ENCODE measurements at places on chromosomes 3 and 15. TPM values are rescaled to one million over a fixed set of nuclear protein-coding genes. Genes with fewer than 3 reads are reported as not detected.

CCRL2 gene
- total RNA-seq: 3.3 TPM

CYP8B1 gene
- 0.04 TPM for total RNA-seq

THBS1 gene
- 2.0 TPM for total RNA-seq

PTPRG gene
- total RNA-seq: 0.16 TPM

MCTP2 gene
- total RNA-seq: 0.07 TPM

TRH gene
- not detected for total RNA-seq

TRPC1 gene
- total RNA-seq: 4.2 TPM

SLC28A1 gene
- total RNA-seq: not detected

TMEM212 gene
- total RNA-seq: not detected

SEMA3B gene
- total RNA-seq: 2.2 TPM

CCR1 gene
- not detected for total RNA-seq

GP9 gene
- total RNA-seq: not detected

SNTN gene
- total RNA-seq: not detected

DNA sequence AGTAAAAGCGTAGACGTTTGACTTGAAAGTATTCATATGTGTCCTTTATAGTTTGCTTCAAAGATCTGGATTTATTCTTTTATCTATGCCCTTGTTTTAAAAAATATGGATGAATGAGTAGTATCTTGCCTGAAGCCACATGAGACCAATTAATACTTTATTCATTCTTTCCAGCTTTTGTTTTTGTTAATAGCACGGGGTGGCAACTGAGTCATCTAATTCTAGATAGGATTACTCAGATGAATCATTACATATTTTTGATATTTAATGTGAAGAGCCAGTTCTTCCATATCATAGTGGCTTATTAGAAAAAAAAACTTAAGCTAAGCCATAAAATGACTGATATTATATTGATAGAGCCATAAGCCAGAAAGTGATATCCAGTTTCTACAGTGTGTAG is 121.9 kb downstream of the BBX start:
- no peaks in the 10 kb centered on the region for H3K4me1 ChIP-seq
- no peak for DNase-seq
- H3K36me3 ChIP-seq: no peaks in the 10 kb centered on the region
- H3K4me3 ChIP-seq: no peak overlapping the region

GRCh38 chr3:164465172-164465571 is 613.1 kb downstream of the SI start:
- no peak for DNase-seq
- H3K27me3 ChIP-seq: no peaks in the 10 kb centered on the region
- H3K27ac ChIP-seq: no peak overlapping the region
- no peak overlapping the region for H3K4me3 ChIP-seq
- no peaks in the 10 kb centered on the region for H3K36me3 ChIP-seq
- H3K4me1 ChIP-seq: no peaks in the 10 kb centered on the region

DNA sequence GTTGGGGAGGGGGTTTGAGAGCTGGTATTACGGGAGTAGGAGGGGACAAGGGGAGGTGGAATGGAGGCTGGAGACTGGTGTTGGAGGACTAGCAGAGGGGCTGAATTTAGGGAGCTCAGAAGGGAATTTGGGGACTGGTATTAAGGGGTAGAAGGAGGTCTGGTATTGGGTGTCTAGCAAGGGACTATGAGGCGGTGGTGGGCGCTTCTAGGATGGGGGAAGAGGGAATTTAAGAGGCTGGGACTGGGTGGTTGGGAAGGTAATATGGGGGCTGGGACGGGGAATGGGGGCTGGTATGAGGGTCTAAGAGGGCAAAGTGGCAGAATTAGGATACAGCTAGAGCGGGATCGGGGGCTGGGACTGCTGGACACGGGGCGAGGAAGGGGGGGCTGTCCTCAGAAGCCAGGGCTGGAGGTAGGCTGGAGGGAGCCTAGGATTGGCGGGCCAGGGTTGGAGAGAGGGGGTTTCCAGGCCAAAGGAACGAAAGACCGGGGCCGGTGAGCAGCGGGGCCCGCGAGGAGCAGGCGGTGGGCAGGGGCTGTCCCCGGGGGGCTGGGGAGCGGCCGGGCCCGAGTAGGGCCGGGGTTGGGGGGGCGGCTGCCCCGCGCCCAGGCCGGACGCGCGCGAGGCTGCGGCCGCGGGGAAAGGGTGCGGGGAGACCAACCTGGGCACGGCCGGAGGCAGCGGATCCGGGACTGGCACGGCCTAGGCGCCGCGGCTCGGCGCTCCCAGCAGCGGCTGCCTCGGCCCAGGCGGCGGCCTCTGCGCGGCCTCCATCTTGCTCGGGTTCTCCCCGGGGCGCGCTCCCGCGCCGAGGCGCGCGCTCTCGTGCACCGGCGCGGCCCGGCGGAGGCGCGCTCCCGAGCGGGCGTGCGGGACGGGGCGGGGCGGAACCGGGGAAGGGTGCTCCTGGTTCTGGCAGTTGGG is at the start of gene LHFPL4:
LHFPL4 (minus strand) TSS at position 802 of the 927 bp plus-strand sequence. CDS start 1,143 bp downstream, outside the sequence.
- H3K36me3 ChIP-seq: no peaks in the 10 kb centered on the region
- peaks cover under 1% of the 10 kb centered on the region for H3K27me3 ChIP-seq
- no peaks in the 10 kb centered on the region for H3K4me1 ChIP-seq
- DNase-seq: no peak

DNA sequence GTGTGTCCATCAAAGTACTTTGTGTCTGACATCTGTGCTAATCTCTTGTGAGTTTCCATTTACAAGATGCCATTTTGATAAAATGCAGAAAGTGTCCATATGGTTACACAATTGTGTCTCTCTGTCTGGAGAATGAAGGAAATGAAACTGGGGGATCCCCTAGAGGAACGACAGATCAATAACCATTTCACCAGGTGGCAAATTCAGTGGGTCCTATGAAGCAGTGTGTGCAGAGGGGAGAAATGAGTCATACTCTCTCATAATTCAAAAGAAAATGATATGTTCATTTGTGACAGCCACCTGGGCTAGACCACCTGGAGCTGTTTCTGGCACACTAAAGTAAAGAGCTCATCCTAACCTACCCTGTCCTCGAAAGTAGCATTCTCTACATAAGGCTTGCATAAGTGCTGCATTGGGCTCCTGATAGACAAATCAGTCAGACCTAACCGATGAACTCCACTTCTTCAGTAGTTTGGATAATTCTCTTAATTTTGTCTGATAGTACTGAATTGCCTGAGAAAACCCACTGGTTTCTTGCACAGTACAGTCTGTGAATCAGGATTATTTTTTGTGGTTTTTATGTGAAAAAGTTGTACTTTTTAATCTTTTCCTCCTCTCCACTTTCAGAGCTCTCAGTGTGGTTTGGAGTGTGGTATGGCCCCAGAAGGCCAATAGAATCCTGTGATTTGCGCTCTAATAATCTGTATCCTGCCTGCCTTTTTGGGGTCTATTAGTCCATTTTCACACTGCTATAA is 10.3 kb upstream of the CD47 start:
- no peak overlapping the region for H3K4me3 ChIP-seq
- peaks cover 89% of the 10 kb centered on the region for H3K4me1 ChIP-seq
- no peaks in the 10 kb centered on the region for H3K36me3 ChIP-seq
- no peak for DNase-seq
- H3K27ac ChIP-seq: no peak overlapping the region
- no peaks in the 10 kb centered on the region for H3K27me3 ChIP-seq

DNA sequence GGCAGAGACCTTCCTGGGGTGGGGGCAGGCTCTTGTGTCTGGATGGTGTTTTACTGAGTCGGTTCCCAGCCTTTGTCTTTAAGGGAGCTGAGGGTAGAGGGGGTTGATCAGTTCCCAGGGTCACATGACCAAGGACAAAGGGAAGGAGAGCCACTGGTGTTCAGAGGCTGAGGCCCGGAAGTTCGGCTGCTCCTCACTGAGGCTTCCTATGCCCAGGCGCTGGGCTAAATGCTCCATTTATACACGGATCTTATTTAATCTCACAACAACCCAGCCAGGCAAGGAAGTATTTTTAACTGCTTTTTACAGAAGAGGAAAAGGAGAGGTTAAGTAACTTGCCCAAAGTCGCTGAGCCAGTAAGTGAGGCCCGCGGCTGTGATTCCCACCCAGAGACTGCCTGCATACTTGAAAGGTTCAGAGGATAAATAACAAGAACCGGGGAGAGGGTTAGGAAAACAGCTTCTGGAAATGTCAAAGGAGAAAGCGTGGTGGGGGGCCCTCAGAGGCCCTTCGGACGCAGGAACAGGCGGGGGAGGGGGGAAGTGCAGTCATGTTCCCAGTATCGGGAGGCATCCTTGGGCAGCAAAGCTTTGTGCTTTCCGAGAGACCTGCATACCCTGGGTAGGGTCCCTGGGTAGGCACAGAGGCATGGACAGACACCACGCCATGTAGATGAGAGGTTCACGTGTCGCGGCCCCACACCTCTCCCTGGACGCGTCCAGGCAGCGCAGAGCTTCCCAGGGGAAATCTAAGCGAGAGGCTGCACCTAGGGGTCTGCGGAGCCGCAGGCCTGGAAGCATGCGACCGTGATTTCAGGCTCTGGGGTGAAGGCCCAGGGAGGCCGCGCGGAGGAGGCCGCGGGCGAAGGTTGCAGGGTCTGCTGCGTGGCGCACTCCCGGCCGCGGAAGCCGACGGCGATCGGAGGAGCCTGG is 21.3 kb downstream of the EPHB3 start:
- no peaks in the 10 kb centered on the region for H3K36me3 ChIP-seq
- DNase-seq: no peak
- no peak overlapping the region for H3K27ac ChIP-seq
- no peak overlapping the region for H3K4me3 ChIP-seq
- peaks cover 90% of the 10 kb centered on the region for H3K27me3 ChIP-seq

DNA sequence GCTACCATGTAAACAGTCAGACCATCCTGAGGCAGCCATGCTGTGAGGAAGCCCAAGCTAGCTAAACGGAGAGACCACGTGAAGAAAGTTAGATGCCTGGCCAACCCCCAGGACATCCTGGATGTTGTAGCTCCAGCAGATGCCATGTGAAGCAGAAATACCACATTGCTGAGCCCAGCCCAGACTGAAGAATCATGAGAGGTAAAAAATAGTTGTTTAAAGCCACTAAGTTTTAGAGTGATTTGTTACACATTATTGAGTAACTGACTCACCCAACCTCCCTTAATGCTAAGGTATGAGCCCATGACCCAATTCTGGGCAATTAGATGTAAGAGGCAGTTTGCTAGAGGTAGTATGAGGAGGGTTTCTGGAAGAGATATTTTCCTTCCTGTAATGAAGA is 200.5 kb downstream of the THRB start:
- no peak overlapping the region for H3K27ac ChIP-seq
- H3K4me3 ChIP-seq: no peak overlapping the region
- H3K27me3 ChIP-seq: no peaks in the 10 kb centered on the region
- DNase-seq: no peak
- H3K4me1 ChIP-seq: no peaks in the 10 kb centered on the region

GRCh38 chr3:56197259-56197965 is 270.9 kb downstream of the ERC2 start:
- H3K4me1 ChIP-seq: no peaks in the 10 kb centered on the region
- DNase-seq: no peak
- H3K27me3 ChIP-seq: no peaks in the 10 kb centered on the region
- no peak overlapping the region for H3K27ac ChIP-seq
- no peaks in the 10 kb centered on the region for H3K36me3 ChIP-seq

- H3K4me3 ChIP-seq: no peak overlapping the region
- peaks cover 35% of the 10 kb centered on the region for H3K27me3 ChIP-seq
- DNase-seq: no peak
- H3K27ac ChIP-seq: no peak overlapping the region
- H3K4me1 ChIP-seq: no peaks in the 10 kb centered on the region
Observed at GRCh38 chr3:57166660-57167059, 1.5 kb upstream of the IL17RD start.

GRCh38 chr3:111906656-111907055 is 47.6 kb downstream of the PHLDB2 start:
- no peak for DNase-seq
- no peak overlapping the region for H3K27ac ChIP-seq
- no peaks in the 10 kb centered on the region for H3K4me1 ChIP-seq
- no peaks in the 10 kb centered on the region for H3K36me3 ChIP-seq
- H3K4me3 ChIP-seq: no peak overlapping the region

GRCh38 chr3:46706771-46707582 is 5.8 kb downstream of the TMIE start:
- H3K4me1 ChIP-seq: 0 out of 2 replicates have a peak, but pooled peaks cover 3% of the 10 kb centered on the region
- no peak for DNase-seq
- H3K36me3 ChIP-seq: no peaks in the 10 kb centered on the region
- H3K4me3 ChIP-seq: no peak overlapping the region
- no peak overlapping the region for H3K27ac ChIP-seq
- H3K27me3 ChIP-seq: peaks cover 7% of the 10 kb centered on the region

DNA sequence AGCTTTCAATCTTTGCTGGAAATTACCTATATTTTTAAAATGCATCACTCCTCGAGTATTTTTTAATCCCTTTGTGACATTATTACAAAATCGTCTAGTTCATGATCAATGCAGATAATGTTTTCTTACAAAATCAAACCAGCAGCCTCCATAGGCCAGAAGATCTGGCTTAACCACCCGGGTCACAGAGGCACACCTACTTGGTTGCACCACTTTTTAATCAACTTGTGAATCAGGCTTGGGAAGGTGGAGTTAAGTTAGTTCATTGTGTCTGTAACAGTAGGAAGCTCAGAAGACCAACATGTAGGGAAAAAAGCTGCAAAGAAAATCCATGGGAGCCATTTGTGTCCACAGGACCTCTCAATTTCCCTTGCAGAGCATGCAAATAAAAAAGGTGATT is 148.0 kb downstream of the TP63 start:
- DNase-seq: no peak
- H3K27ac ChIP-seq: no peak overlapping the region
- no peaks in the 10 kb centered on the region for H3K4me1 ChIP-seq
- no peaks in the 10 kb centered on the region for H3K27me3 ChIP-seq
- H3K36me3 ChIP-seq: no peaks in the 10 kb centered on the region
- no peak overlapping the region for H3K4me3 ChIP-seq

GRCh38 chr3:118480101-118480860 is 554.4 kb downstream of the IGSF11 start:
- no peak for DNase-seq
- H3K27me3 ChIP-seq: no peaks in the 10 kb centered on the region
- H3K4me1 ChIP-seq: no peaks in the 10 kb centered on the region
- no peak overlapping the region for H3K4me3 ChIP-seq

DNA sequence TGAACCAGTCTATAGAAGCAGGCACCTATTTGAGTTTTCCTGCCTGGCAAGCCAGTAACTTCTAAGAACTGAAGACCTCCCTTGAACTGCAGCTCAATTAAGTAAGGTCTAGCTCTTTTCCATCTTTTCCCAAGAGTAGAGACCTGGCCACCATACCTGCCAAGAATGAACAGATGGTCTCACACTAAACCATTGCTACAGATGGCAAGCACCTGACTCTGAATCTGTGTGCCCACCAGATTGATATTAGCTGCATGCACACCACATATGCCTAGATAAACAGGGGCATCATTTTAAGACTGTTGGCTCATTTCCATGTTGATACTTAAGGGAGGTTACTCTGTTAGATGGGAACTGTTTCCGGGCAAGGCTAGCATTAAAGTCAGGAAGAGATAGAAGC is 34.8 kb upstream of the GSK3B start:
- no peak for DNase-seq
- H3K4me1 ChIP-seq: no peaks in the 10 kb centered on the region
- H3K27ac ChIP-seq: no peak overlapping the region
- no peak overlapping the region for H3K4me3 ChIP-seq
- H3K36me3 ChIP-seq: no peaks in the 10 kb centered on the region

All from K562 (cell line).